Sigmoid colon (tissue), 7 donors: ENCODE measurements at places on chromosomes 5 and 9.
A peak's percentile ranks its signal among the peaks of the same experiment; 100 is the strongest.

DNA sequence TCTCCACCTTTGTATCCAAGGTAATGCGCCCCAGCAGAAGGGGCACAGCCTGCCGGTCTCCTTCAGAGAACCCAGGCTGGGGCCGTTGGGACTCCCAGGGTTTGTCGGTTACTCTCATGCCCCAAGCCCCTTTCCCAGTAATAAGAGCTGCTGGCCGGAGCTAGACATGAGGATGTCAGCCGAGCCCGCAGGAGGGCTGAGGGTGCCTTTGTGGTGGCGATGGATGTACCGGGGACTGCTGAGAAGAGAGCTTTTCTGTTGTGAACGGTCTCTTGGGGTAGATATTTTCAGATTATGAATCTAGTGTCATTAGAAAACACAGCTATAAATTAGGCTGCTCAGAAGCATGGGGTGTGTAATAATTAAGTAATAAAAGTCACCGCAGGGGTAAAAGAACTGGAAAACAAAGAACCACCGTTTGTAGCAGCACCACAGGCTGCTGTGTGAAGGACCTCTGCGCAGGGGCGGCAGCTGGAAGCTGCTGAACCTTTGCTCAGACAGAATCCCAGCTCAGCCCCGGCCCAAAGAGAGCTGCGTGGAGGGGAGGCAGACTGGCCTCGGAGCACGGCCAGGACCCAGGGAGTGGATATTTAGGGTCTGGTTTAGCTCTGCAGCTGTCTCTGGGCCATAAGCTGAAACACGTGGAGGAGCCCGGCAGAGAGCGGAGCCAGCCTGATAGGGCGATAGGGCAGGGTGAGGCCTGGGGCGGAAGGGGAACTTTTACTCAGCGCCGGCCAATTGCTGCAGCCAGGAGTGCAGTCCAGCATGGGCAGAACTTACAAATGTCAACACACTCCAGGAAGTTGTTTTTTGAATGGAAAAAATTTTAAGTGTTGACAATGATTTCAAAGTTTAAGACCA, 50.5 kb upstream of the BARHL1 start:
- H3K4me1 ChIP-seq, result peaks cover 13% of the 10 kb centered on the region
- peaks cover 26% of the 10 kb centered on the region for H3K27me3 ChIP-seq
- H3K36me3 ChIP-seq, result no peaks in the 10 kb centered on the region
- H3K27ac ChIP-seq, result peak overlapping the region; percentile 57

- DNase-seq, result no peak
- H3K36me3 ChIP-seq, result no peaks in the 10 kb centered on the region
- H3K27me3 ChIP-seq, result no peaks in the 10 kb centered on the region
- no peaks in the 10 kb centered on the region for H3K4me1 ChIP-seq
- no peak overlapping the region for H3K27ac ChIP-seq
These were observed 337.3 kb upstream of the RFX3 start for GRCh38 chr9:3863111-3863528.

DNA sequence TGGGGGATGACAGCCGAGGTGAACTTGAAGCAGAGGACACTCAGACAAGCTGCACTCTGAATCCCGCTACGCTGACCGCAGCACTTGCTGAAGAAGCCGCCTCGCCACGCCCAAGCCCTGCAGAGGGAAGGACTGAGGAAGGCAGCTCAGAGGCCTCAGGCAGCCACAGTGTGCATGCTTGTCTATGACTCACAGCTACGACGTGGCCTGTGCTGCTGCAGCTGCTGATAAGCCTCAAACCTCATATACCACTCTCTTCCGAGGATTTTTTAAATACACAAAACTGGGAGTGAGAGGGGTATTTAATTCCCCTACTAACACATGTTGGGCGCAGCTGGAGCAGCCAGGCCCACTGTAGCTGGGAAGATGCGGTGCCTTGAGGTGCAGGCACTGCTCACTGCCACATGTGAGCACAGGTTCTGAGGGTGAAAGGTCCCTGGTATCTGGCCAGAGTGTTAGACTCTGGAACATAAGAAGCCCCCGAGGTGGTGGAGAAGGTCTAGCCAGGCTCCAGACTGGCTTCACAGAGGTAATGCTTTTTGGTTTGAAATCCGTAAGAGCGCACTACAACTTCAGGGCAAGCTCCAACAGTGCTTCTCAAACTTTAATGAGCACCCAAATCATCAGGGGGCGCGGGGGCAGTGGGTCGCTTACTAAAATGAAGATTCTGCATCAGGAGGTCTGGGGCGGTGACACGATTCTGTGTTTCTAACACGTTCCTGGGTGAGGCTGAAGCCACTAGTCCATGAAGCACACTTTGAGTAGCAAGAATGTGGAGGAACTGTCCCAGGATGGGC, 196.8 kb downstream of the AUH start:
- H3K4me3 ChIP-seq, result no peak overlapping the region
- peaks cover 3% of the 10 kb centered on the region for H3K4me1 ChIP-seq
- H3K27ac ChIP-seq, result no peak overlapping the region
- peak; percentile 80 for DNase-seq

GRCh38 chr5:172819569-172819968, 14.5 kb upstream of the ERGIC1 start:
- no peaks in the 10 kb centered on the region for H3K4me1 ChIP-seq
- H3K27me3 ChIP-seq, result no peaks in the 10 kb centered on the region
- H3K27ac ChIP-seq, result no peak overlapping the region
- no peak overlapping the region for H3K4me3 ChIP-seq
- no peak for DNase-seq

- H3K27ac ChIP-seq, result no peak overlapping the region
- no peaks in the 10 kb centered on the region for H3K27me3 ChIP-seq
- H3K4me1 ChIP-seq, result peaks cover 24% of the 10 kb centered on the region
- no peaks in the 10 kb centered on the region for H3K36me3 ChIP-seq
- H3K4me3 ChIP-seq, result no peak overlapping the region
These were observed 95.1 kb upstream of the DNAH5 start for GRCh38 chr5:14039576-14039975.
